ENCODE measurements at places on chromosomes 2 and 18.

GRCh38 chr18:79596446-79597175 lies 83.0 kb upstream of the CTDP1 start:
- peak; percentile 8 for DNase-seq

DNA sequence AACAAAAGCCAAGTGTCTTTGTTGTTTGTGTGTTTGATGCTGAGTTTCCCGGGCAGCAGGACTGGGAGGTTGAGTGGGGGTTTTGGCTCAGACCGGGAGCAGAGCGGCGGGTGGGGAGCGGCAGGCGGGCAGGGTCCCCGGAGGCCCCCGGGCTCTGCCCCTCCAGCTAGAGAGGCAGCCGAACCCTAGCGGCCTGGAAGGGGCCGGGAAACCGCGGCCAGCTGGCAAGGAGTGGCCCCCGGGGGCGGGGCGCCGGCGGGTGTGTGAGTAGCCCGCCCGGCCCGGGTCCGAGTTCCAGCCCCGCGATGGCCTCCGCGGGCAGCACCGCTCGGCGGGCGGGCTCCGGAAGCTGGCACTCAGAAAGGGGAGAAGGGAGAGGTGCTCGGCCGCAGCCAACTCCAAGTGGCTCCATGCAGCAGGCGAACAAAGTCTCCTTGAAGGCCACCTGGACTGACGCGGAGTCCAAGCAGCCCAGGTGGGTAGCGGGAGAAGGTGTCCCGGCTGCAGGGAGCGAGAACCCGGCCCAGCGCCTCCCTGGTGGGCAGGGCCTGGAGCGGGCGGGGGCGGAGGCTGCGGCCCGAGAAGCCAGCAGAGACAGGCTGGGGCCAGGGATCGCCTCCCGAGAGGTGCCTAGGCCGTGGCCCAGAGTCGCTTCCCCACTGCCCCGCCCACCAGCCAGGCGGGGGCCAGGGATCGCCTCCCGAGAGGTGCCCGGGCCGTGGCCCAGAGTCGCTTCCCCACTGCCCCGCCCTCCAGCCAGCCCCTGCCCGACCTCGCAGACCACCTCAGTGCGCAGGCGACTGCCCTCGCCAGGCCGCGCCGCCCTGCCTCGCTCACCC lies at the start of gene ANKRD53:
ANKRD53 (plus strand) TSS at position 290 of the 839 bp plus-strand sequence; CDS start at position 306, 16 bp downstream.
- DNase-seq: peak; percentile 36

DNA sequence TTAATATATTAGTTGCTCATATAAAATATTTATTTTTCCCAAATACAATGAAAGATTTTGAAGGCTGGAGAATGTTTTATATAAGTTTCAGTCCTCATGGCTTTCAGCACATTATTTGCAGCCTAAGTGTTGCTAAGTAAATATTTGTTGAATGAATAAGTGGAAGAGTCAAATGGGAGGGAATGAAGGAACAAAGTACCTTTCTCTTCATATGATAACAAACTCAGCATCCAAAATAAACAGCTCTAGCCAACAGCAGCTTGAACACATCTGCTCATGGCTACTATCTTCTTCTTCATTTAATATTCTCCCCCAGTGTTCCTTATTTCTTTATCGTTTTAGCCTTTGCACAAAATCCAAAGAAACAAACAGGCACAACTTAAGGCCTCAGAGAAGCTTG lies 385.2 kb upstream of the PIK3C3 start:
- DNase-seq: no peak

DNA sequence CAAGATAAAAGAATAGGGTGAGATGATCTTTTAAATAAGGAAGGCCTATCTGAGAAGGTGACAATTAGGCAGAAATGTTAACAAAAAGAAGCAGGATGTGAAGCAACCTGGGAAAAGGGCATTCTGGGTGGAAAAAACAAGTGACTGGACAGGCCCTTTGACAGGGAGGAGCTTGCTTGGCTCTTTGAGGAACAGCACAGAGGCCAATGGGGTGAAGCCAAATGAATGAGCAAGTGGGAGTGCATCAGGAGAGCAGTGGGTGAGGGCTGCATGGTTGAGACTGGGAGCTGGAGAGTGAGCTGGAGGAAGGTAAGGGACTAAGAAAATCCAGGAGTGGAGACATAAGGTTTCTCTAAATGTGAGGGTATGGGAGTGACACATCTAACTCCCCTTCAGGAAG lies 126.9 kb downstream of the TDRD15 start:
- no peak for DNase-seq

DNA sequence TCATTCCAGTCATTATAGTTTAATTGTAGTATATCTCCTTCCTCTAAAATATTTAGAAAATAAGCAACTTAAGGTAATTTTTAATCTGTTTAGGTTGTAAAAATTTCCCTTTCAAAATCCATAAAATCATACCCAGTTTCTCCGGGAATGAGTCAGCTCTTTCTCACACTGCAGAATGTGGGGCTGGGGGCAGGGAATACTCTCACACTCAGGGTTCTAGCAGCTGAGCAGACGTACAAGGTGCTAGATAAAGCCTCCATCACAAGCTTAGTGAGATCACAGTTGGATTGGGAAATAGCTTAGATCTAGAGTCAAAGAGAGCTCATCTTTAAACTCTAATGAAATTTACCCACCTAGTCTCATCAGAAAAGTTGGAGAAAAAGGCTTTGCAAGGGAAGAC lies 79.9 kb upstream of the FAM237A start:
- DNase-seq: no peak

All from activated naive CD4-positive, alpha-beta T cell treated with anti-CD3 and anti-CD28 coated beads, Interleukin-2, amount 10 ng/mL, durations not matched to agents 7 days and 5 days (primary cell).